GM06990 (cell line): ENCODE measurements at places on chromosomes 16 and 17.

GRCh38 chr17:46026166-46027047 lies 27.4 kb downstream of the STH start:
- DNase-seq = no peak

DNA sequence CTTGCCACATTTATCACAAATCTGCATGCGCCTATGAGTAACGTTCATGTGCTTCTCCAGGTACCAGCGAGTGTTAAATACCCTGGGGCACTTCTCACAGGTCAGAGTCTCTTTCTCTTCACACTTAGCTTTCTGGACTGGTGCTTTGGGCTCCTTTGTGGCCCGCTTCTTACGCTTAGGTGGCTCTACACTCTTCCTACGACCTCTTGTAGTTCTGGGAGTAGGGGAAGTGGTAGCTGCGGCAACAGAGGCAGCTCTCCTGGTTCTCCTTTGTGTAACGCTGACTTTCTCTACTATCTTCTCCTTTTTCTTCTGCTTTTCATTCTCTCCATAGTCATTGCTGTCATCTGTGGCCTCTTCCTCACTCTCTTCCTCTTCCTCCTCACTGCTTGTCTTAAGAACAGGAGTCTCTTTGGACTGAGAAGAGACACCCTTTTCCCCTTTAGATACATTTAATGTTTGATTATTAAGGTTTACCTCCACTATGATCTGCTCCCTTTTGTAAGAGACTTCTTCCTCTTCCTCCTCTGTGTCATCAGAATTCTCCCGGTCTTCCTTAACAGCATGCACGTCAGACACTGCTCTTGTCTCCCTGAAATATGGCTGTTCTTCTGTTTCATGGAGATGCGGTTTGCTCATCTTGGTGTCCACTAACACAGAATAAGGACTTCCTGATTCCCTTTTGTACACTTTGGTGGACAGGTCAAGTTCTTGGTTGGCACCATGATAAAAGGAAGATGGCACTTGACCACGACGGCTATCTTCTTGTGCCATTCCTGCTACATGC lies 45.0 kb downstream of the ZNF652 start:
- DNase-seq = no peak

- DNase-seq = no peak
These were observed 353.5 kb upstream of the GOT2 start for GRCh38 chr16:59087641-59088040.

DNA sequence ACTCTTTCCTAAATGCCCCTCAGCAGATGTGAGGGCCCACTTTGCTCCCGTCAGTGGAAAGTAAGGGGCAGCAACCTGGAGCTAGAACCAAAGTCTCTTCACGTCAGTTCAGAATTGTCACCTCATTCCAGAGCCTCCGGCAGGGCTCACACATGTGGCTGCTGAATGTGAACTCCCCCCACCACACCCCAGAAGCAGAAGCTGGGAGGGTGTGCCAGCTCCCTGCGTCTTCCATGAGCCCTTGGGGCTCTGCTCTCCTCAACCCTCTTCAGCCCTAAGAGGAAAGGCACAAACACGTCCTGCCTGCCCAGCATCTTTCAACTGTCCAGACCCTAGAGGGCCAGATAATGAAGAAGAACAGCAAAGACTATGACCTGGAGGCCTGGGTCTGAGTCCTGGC lies 105.3 kb downstream of the SALL1 start:
- DNase-seq = no peak

- no peak for DNase-seq
These were observed 6.8 kb downstream of the CBX4 start for GRCh38 chr17:79832218-79833109.

DNA sequence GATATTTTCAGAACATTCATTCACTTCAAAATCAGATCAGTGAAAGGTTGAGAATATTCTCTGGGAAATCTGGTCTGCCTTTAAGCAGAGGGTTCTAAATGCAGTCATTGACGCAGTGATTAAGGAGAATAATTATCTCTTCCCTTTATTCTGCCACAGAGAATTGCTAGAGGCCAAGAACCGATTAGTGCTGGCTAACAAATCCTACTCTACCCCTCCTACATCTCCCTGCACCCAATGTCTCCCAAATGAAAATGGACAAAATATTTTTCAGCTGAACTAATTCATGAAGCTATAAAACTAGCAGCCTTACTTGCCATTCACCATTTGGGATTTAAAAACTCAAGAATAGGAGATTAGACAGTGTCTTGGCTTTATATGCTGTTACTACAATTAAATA lies 185.5 kb upstream of the SOX9 start:
- no peak for DNase-seq

GRCh38 chr17:5237541-5238016 lies 2.9 kb upstream of the SCIMP start:
- peak; percentile 78 for DNase-seq

DNA sequence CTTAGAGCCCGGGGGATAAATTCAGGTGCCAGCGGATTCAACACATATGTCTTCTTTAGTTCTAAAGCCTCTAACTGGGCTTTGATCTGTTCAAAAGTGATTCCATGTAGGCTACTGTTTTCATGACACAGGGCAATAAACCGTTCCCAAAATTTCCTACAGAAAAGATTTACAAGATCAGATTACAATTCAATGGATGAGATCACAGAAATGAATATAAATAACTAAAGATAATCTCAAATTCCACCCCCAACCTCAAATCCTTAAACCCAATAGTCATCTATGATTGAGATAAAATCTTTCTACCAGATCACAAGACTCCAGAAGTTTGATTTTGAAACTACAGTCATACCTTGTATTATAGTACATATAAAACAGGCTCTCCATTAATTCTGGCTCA lies 84.3 kb downstream of the CACNG1 start:
- DNase-seq = no peak

DNA sequence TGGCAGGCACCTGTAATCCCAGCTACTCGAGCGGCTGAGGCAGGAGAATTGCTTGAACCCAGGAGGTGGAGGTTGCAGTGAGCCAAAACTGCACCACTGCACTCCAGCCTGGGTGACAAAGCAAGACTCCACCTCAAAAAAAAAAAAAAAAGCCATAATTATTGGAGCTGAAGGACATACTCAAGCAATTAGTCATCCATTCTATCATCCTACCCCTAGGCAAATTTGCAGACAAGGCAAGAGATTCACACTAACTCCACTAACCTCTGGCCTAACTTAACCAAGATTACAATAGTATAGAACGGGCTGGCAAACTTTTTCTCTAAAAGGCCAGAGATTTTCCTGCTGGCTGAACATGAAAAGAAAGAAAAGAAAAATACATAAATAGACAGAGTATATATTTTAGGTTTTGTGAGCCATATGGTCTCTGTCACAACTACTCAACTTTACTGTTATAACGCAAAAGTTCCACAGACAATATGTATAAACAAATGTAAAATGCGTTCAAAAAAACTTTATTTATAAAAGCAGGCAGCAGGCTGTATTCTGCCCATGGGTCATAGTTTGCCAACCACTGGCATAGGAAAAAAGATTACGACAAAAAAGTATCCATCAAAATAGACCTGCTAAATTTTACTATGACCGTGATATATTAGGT lies 29.7 kb downstream of the BRIP1 start:
- no peak for DNase-seq

DNA sequence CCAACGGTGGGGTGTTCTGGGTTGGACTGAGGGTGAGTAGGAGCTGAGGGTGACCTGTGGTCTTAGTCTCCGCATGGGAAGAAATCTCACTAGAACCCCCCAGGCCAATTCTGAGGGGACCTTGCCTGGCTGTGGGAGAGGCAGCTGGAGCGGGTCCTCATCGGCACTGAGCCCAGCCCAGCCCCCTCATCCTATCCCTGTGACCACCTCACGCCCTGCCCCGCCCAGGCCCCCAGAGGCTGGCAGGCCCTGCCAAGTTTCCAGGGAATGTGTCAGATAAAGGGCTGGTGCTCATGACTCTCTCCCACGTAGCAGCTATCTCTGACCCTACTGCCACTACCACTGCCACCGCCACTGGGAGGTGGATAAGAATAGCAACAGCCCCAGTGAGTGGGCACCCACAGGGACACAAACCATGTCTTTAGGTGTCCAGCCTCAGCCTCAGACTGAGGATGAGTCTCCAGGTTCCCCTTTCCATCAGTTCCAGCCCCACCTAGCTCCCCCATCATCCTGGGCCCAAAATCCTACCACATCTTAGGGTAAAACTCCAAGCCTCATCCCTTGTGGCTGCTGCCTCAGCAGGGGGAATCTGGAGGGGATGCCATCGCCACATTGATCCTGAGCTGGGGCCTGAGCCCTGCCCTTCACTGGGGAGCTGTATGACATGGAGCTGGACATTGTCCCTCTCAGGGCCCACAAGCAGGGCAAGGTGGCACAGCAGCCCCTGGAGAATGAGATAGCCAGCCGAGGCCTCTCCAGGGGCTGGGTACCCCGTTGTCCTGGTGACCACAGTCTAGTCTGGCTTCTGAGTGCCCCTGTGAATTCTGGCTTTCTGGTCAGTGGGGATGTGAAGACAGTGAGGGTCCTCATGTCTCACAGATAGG lies 14.9 kb downstream of the CDH16 start:
- no peak for DNase-seq
